ENCODE measurements at places on chromosomes 1 and 21.

DNA sequence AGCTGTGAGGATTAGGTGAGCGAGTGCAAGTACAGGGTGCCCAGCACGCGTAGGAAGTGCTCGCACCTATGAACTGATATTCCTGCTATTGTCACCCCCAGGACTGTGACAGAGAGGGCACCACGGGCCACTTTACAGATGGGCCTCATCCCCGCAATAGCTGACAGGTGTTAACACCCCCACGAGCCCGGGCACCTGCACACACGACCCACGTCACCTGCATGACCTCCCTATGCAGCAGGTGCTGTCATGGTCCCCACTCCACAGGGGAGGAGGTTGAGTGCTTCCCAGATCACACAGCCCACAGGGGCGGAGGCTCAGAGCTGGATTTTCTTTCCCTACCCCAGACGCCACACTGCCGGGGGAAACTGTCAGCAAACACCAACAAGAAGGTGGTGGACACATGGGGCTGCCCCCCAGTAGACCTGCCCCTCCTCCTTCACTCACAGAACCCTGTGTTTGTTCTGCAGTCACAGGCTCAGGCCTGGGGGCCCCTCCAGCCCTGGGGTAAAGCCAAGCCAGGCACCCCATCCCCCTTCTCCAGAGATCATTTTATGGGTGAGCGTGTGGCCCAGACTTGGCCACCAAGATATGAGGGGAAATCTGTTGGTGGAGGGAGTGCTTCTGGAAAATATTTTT is 465.5 kb downstream of the MATN1 start:
- no peak for DNase-seq

DNA sequence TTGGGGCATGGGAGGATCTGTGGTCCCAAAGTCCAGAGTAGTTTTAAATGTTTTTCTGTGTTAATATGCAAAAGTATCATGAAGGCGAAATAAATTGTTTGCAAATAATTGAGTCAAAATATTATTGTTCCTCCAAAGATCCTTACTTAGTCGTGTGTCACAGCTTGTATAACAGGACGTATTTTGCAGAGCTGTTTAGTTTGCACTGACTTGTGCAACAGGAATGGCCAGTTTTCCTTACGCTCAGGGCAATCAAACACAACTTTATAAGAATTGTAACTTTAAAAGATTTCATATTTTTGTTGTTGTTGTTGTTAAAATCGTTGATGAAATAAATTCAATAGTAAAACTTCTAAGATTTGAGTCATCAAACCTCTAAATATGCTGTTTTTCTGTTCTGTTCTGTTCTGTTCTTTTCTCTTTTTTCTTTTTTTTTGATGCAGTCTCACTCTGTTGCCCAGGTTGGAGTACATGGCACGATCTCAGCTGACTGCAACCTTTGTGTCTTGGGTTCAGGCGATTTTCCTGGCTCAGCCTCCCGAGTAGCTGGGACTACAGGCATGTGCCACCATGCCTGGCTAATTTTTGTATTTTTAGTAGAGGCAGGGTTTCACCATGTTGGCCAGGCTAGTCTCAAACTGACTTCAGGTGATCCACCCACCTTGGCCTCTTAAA is 60.6 kb downstream of the UCK2 start:
- DNase-seq, result no peak

- DNase-seq, result no peak
These were observed 28.9 kb upstream of the SERBP1 start for GRCh38 chr1:67459068-67459467.

GRCh38 chr1:212089560-212090163 is 54.1 kb downstream of the DTL start:
- no peak for DNase-seq

DNA sequence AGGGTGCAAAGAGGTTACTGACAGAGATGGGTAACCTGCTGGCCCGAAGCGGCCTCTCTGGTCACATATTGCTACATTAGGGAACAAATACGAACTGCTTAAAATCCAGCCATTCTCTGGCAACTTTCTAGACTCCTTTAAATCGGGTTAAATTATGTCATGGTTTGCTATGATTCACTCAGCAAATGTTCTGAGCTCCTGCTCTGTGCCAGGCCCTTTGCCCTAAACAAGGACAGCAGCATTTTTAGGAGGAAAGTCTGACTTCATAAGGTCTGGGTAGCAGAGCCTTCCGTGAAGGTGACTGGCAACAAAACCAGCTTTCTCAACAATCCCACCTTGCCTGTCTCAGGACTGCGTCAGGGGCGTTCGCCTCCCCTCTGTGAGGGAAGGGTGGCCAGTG is 15.4 kb downstream of the ZP4 start:
- no peak for DNase-seq

DNA sequence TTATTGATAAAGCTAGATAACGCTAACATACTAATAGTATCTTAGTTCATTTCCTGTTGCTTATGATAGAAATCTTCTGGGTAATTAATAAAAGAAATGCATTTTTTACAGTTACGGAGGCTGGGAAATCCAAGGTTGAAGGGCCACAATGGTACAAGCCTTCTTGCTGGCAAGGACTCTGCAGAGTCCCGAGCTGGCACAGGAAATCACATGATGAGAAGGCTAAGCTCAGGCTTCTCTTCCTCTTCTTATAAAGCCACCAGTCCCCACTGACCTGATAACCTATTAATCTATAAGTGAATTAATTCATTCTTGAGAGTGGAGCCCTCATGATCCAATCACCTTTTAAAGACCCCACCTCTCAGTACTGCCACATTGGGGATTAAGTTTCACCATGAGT is 82.6 kb downstream of the GPR161 start:
- no peak for DNase-seq

- peak; percentile 36 for DNase-seq
These were observed 50.5 kb upstream of the ATF3 start for GRCh38 chr1:212557739-212558692.

GRCh38 chr1:72521659-72522058 is 239.3 kb upstream of the NEGR1 start:
- DNase-seq, result no peak

GRCh38 chr1:204266504-204267034 is 52.8 kb upstream of the GOLT1A start:
- DNase-seq, result no peak

DNA sequence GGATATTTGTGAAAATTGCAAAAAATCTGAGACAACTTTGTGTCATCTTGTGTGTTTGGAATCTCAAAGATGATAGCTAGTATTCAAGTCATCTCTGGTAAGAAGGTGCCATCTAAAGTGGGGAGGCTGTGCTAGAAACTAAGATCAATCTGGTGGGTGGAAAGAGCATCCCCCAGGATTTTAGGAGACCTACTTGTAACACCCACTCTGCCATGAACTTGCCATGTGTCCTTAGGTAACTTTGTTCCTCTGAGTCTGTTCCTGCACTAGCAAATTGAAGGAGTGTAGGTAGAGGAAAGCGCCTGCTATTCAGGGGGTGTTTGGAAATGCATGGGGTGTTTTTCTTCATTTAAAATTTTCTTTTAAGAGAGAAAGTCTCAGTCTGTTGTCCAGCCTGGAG is 24.4 kb downstream of the LGR6 start:
- no peak for DNase-seq

- DNase-seq, result peak; percentile 38
These were observed 2.8 kb upstream of the EYA3 start for GRCh38 chr1:28091043-28091781.

- no peak for DNase-seq
These were observed 2.8 kb downstream of the BATF3 start for GRCh38 chr1:212696721-212697331.

DNA sequence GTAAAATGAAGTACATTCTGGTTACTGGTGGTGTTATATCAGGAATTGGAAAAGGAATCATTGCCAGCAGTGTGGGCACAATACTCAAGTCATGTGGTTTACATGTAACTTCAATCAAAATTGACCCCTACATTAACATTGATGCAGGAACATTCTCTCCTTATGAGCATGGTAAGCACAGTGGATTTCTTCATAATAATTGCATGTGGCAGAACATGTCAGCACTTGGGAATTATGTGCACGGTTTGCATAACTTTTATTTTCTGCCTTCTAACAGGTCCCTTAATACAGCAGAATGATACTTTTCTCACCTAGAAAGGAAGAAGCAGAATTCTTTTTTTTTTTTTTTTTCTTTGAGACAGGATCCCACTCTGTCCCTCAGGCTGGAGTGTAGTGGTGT is 3.8 kb downstream of the CTPS1 start:
- no peak for DNase-seq
